Activated CD8-positive, alpha-beta memory T cell treated with anti-CD3 and anti-CD28 coated beads, Interleukin-2, amount 10 ng/mL, durations not matched to agents 7 days and 5 days (primary cell): ENCODE measurements at places on chromosomes 12 and 14. TPM values are rescaled to one million over a fixed set of nuclear protein-coding genes. Genes with fewer than 3 reads are reported as not detected.

Gene ACSS3
- total RNA-seq, result not detected

Gene NRL
- total RNA-seq, result 2.6 TPM

Gene GSC
- total RNA-seq, result 0.23 TPM

Gene CLEC4D
- not detected for total RNA-seq

DNA sequence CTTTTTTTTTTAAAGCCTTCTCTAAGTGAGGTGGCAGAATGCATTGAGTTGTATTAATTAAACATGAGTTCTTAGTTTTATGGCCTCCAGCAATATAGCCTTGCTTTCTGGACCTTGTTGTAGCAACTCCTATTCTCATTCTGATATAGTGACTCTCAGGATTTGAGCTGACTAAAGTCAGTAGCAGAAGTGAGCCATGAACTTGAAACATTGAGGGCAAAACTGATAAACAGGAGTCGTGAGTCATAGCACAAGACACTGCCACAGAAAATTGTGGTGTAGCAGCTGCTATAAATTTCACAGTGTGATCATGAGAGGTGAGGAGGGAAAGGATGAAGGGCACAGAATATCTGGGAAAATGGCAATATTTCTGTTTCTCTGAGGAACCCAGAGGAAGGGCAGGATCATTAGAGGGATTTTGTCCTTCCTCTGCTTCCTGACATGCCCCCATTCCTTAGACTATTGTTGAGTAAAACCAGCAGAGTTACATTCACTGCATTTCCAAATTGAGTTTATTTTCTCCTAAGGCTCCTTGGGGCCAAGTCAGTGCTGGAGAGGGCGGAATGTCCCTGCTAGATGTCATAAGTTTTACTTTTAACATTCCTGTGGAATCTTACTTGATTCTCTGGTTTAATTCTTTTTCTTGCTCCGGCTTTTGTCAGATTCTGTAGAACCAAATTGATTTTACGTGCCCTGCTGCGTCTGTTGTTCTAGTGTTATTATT lies 7.5 kb downstream of the KLRG1 start:
- peaks cover 5% of the 10 kb centered on the region for H3K36me3 ChIP-seq
- DNase-seq, result peak; percentile 50
- no peak overlapping the region for H3K27ac ChIP-seq

GRCh38 chr14:62604524-62604923 lies 440.7 kb downstream of the KCNH5 start:
- DNase-seq, result no peak
- no peaks in the 10 kb centered on the region for H3K36me3 ChIP-seq
- no peak overlapping the region for H3K27ac ChIP-seq

DNA sequence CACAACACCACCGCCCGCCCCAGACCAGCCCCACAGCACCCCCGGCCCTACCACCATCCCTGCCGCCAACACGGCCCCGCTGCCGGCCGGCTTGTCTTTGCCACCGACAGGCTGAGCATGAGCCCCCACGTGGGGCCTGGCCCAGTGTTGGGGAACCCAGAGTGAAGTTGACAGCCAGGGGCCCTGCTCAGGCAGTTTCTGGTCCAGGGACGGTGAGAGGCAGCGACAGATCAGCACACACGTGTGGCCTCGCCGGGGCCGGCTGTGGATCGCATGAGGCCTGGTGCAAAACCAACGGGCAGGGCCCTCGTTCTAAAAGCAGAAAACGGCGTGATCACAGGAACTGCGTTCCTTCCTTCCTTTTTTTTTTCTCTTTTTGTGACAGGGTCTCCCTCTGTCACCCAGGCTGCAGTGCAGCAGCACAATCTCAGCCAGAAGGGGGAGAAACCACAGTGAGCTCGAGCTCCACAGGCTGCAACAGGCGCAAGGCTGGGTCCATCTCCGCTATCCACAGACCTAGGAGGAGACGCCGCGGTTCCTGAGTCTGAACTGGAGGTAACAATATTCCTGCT lies 50.5 kb upstream of the FBRSL1 start:
- DNase-seq, result no peak
- no peak overlapping the region for H3K27ac ChIP-seq
- no peak overlapping the region for H3K4me3 ChIP-seq
- no peaks in the 10 kb centered on the region for H3K36me3 ChIP-seq
- H3K4me1 ChIP-seq, result peaks cover 15% of the 10 kb centered on the region
- peaks cover 7% of the 10 kb centered on the region for H3K27me3 ChIP-seq

DNA sequence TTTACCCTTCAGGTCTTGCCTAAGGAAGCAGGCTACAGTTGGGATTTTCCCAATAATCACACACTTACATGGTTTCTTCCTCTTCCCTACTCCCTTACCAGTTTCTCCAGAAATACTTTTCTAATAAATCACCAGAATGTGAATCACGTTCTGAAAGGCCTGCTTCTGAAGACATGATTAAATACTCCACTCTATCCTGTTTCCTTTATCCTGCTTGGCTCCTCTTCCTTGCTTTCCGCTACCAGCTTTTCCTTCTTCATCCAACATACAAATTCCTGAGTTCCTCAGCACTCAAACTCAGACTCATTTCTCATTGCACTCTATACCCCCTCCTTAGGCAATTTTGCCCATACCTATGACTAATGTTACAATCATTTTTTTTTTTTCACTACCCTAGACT lies 118.3 kb downstream of the MGAT4C start:
- H3K27ac ChIP-seq, result no peak overlapping the region
- no peaks in the 10 kb centered on the region for H3K27me3 ChIP-seq
- no peak overlapping the region for H3K4me3 ChIP-seq
- H3K4me1 ChIP-seq, result no peaks in the 10 kb centered on the region
- DNase-seq, result no peak

DNA sequence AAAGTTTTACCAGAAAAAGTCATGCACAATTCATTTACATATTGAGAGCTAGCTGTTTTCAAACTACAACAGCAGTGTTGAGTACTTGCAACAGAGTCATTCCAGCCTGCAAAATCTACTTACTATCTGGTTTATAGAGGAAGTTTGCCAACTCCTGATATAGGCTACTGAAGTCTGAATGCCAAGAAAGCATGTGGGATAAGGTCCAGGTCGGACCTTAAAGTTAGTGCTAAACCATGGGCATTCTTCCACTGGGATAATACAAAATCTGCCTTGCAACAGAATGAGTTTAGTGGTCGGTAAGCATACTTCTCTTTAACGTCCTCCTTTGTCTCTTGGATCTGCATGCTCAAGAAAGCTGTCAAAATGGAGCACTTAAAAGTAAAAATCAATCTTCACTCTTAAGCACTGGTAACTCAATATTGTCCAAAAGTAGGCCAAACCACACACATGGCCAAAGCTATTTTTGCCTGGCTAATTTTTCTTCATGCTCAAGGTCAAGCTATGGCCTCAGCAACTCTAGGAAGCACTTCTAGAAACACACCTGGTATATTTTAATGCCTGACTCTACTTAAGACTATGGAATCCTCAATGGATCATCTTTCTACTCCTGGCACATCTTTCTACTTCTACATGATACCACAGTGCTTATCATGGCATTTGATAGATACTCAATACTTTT lies 364.9 kb upstream of the KITLG start:
- H3K36me3 ChIP-seq, result no peaks in the 10 kb centered on the region
- H3K4me1 ChIP-seq, result no peaks in the 10 kb centered on the region
- no peak overlapping the region for H3K4me3 ChIP-seq
- no peak for DNase-seq

DNA sequence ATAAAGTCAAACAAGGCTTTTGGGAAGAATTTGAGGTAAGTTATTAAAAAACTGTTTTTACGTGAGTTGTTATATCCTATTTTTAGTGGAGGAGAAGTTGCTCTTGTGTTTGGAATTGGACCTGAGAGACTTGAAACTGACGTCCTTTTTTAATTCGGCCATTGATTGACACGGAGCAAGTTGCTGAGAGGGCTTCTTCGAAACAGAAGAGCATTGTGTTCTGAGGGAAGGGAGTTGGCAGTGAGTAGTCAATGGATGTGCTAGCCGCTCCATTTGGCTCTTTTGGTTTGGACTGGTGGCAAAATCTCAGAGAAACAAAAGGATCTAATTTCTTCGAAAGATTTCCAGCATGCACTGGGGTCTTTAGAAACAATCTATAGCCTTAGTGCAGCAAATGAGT lies 37.3 kb downstream of the PTPN11 start:
- no peak for DNase-seq
- H3K4me3 ChIP-seq, result no peak overlapping the region
- H3K36me3 ChIP-seq, result peaks cover 53% of the 10 kb centered on the region
- peaks cover 4% of the 10 kb centered on the region for H3K4me1 ChIP-seq
- no peak overlapping the region for H3K27ac ChIP-seq

DNA sequence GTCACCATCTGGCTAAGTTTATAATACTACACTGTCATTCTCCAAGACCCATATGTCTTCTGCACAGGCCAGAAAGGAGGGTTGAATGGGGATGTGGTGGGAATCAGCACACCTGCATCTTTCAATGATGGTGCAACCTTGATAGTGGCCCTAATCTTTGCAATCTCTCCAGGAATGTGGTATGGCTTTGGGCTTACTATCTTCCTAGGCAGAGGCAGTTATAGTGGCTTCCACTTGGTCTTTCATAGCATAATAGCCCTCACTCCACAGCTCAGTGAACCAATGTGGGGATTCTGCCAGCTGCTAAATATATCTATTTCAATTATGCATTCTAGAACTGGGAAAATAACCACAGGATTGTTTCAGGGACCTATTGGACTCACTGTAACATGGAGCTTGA lies 61.8 kb upstream of the ATP2B1 start:
- no peak overlapping the region for H3K27ac ChIP-seq
- H3K36me3 ChIP-seq, result no peaks in the 10 kb centered on the region
- no peak for DNase-seq
- peaks cover 6% of the 10 kb centered on the region for H3K4me1 ChIP-seq
- H3K27me3 ChIP-seq, result no peaks in the 10 kb centered on the region
- no peak overlapping the region for H3K4me3 ChIP-seq

GRCh38 chr14:74863274-74863673 lies 12.7 kb downstream of the PROX2 start:
- DNase-seq, result no peak
- no peak overlapping the region for H3K27ac ChIP-seq
- no peaks in the 10 kb centered on the region for H3K36me3 ChIP-seq
- H3K4me1 ChIP-seq, result peaks cover 20% of the 10 kb centered on the region
